Stomach (tissue), 19 donors: ENCODE measurements at places on chromosomes 3 and 15. TPM values are rescaled to one million over a fixed set of nuclear protein-coding genes. Genes with fewer than 3 reads are reported as not detected.

DNA sequence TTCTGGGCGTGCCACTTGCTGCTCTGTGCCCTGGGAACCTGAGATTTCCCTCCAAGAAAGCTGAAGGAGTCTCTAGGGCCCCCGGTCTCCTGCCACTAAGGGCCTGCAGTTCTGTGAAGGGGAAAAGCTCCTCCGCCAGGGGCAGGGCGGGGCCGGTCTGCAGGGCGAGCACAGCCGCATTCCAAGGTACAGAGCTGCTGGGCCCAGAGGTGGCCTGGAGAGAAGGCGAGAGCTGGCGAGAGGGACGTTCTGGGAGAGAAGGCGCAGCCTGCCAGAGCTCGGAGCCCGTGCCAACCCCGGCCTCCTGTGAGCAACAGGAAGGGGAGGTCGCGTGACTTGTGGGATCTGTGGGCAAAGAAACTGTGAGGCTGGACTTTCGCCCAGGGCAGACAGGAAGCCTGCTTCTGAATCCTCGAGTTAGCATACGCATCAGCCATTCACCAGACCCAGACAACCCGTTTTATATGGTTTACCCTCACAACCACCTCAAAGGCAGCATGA lies 500.4 kb downstream of the SHQ1 start:
- no peaks in the 10 kb centered on the region for H3K27me3 ChIP-seq
- no peak overlapping the region for H3K4me3 ChIP-seq
- H3K4me1 ChIP-seq = peaks cover 42% of the 10 kb centered on the region
- DNase-seq = peak; percentile 90

DNA sequence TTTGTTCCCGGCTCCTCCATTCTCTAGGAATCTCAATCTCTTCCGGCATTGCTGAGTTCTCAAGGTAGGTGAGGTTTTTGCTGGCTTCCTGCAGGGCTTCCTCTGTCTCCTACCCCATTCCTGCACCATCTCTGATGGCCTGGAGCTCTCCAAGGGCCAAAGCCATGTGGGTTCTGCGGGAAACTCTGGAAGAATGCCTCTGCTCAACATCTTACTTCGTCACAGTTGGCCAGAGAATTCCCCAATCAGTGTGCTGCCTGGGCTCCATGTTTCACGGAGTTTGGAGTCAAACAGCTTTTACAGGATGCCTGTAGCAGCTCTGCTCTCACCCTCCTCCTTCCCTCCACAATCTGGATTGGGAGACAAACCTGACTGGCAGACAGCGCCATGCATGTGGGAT lies 253.9 kb upstream of the HES1 start:
- DNase-seq = no peak
- H3K27ac ChIP-seq = no peak overlapping the region
- no peaks in the 10 kb centered on the region for H3K36me3 ChIP-seq
- H3K27me3 ChIP-seq = no peaks in the 10 kb centered on the region
- no peak overlapping the region for H3K4me3 ChIP-seq

- H3K27ac ChIP-seq = no peak overlapping the region
- H3K27me3 ChIP-seq = no peaks in the 10 kb centered on the region
- H3K36me3 ChIP-seq = no peaks in the 10 kb centered on the region
- no peak overlapping the region for H3K4me3 ChIP-seq
These were observed 22.5 kb downstream of the TMEM202 start for GRCh38 chr15:72420576-72420975.

DNA sequence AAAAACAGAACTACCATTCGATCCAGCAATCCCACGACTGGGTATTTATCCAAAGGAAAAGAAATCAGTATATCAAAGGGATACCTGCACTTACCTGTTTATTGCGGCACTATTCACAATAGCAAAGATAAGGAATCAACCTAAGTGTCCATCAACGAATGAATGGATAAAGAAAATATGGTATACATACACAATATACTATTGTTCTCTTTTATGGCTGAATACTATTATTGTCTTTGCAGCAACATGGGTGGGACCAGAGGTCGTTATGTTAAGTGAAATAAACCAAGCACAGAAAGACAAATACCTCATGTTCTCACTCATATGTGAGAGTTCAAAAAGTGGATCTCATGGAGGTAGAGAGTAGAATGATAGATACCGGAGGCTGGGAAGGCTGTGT lies 118.3 kb upstream of the FAM3D start:
- no peaks in the 10 kb centered on the region for H3K27me3 ChIP-seq
- H3K4me3 ChIP-seq = no peak overlapping the region
- no peaks in the 10 kb centered on the region for H3K4me1 ChIP-seq

DNA sequence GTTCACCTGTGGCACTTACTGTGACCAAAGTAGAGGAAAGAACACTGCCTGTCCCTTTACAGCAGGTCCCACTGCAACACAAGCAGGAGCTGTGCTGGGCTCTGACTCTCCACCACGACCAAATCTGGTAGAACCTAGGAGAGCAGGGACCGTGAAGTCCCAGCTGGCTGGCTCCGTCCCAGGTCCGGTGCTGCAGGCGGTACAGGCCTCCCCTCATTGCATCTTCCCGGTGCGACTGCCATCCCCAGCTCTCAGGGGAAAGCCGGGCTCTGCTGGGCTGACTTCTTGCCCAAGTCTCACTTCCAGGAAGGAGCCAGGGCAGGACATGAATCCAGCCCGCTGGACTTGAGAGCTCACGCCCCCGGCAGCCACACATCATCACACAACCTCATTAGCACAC lies 33.8 kb downstream of the RGMA start:
- no peaks in the 10 kb centered on the region for H3K27me3 ChIP-seq
- no peak overlapping the region for H3K4me3 ChIP-seq
- DNase-seq = no peak
- H3K27ac ChIP-seq = no peak overlapping the region
- H3K4me1 ChIP-seq = peaks cover 4% of the 10 kb centered on the region

DNA sequence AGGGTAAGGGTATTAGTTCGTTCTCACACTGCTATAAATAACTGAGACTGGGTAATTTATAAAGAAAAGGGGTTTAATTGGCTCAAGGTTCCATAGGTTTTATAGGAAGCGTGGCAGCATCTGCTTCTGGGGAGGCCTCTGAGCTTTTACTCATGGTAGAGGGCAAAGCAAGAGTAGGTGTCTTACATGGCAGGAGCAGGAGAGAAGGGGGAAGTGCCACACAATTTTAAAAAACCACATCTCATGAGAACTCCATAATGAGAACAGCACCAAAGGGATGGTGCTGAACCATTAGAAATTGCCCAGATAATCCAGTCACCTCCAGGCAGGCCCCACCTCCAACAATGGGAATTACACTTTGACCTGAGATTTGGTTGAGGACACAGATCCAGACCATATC lies 12.2 kb downstream of the RNF111 start:
- H3K27ac ChIP-seq = no peak overlapping the region
- H3K27me3 ChIP-seq = no peaks in the 10 kb centered on the region
- H3K4me3 ChIP-seq = no peak overlapping the region
- H3K36me3 ChIP-seq = peaks cover 11% of the 10 kb centered on the region
- no peak for DNase-seq
- peaks cover 38% of the 10 kb centered on the region for H3K4me1 ChIP-seq

- no peak overlapping the region for H3K27ac ChIP-seq
- no peaks in the 10 kb centered on the region for H3K4me1 ChIP-seq
- DNase-seq = no peak
- no peaks in the 10 kb centered on the region for H3K27me3 ChIP-seq
These were observed 327.6 kb downstream of the FGF12 start for GRCh38 chr3:192399767-192400166.

Gene CELSR3
- total RNA-seq = not detected
